A549 treated with CORT108297 at 1 μM for 4 hours (cell line): ENCODE measurements at places on chromosomes 7 and 10. TPM values are rescaled to one million over a fixed set of nuclear protein-coding genes. Genes with fewer than 3 reads are reported as not detected.

The CABCOCO1 gene
- total RNA-seq = 0.11 to 0.86 TPM (median 0.30 TPM) in 5 replicates

The HKDC1 gene
- 12.8 to 19.1 TPM (median 15.2 TPM) in 5 replicates for total RNA-seq

The HOXA6 gene
- total RNA-seq = 1.5 to 2.2 TPM (median 1.8 TPM) in 5 replicates

The BRI3 gene
- total RNA-seq = 101 to 195 TPM (median 162 TPM) in 5 replicates

The NUTM2E gene
- 0.27 to 0.53 TPM (median 0.36 TPM) in 5 replicates for total RNA-seq

The TRIM50 gene
- total RNA-seq = not detected in 5 replicates

The STEAP2 gene
- total RNA-seq = 3.4 to 4.7 TPM (median 4.4 TPM) in 5 replicates

The VTI1A gene
- 10.6 to 15.5 TPM (median 13.0 TPM) in 5 replicates for total RNA-seq

The FAM237B gene
- total RNA-seq = not detected in 5 replicates

The NME8 gene
- total RNA-seq = not detected in 5 replicates

The TMEM196 gene
- not detected in 5 replicates for total RNA-seq

The BZW2 gene
- 90.6 to 103 TPM (median 93.0 TPM) in 5 replicates for total RNA-seq

The RAB11FIP2 gene
- total RNA-seq = 6.2 to 8.6 TPM (median 7.7 TPM) in 5 replicates

The SIRT1 gene
- total RNA-seq = 22.2 to 32.7 TPM (median 24.5 TPM) in 5 replicates

The ELFN1 gene
- 0.35 to 0.48 TPM (median 0.37 TPM) in 5 replicates for total RNA-seq

The NUDT5 gene
- 124 to 167 TPM (median 132 TPM) in 5 replicates for total RNA-seq

The TYW1B gene
- 2.6 to 3.0 TPM (median 2.7 TPM) in 5 replicates for total RNA-seq

The OR2A5 gene
- total RNA-seq = not detected in 5 replicates

The MYOF gene
- 175 to 250 TPM (median 213 TPM) in 5 replicates for total RNA-seq

The SP8 gene
- total RNA-seq = not detected in 5 replicates

The ZPBP gene
- total RNA-seq = not detected in 5 replicates

The AGBL3 gene
- total RNA-seq = 0.93 to 1.1 TPM (median 1.0 TPM) in 5 replicates

The MACC1 gene
- total RNA-seq = not detected in 5 replicates

The LBX1 gene
- total RNA-seq = not detected in 5 replicates

The HIP1 gene
- 14.0 to 20.4 TPM (median 19.3 TPM) in 5 replicates for total RNA-seq

The GHRHR gene
- not detected in 5 replicates for total RNA-seq

The WEE2 gene
- total RNA-seq = 0.03 TPM in 1 of 5 replicates, not detected in the others

The STAG3 gene
- 0.18 to 0.23 TPM (median 0.22 TPM) in 5 replicates for total RNA-seq

The COL28A1 gene
- total RNA-seq = 0.42 to 0.75 TPM (median 0.58 TPM) in 5 replicates

The MRPL32 gene
- 69.0 to 80.0 TPM (median 75.0 TPM) in 5 replicates for total RNA-seq

The ARHGEF35 gene
- 0.20 to 0.42 TPM (median 0.28 TPM) in 5 replicates for total RNA-seq

The XRCC2 gene
- 3.7 to 6.3 TPM (median 5.4 TPM) in 5 replicates for total RNA-seq

The MUC12 gene
- 15.1 to 20.6 TPM (median 20.0 TPM) in 5 replicates for total RNA-seq

The ACSL5 gene
- total RNA-seq = 0.08 to 0.23 TPM (median 0.12 TPM) in 5 replicates

The KLLN gene
- total RNA-seq = 0.43 to 0.66 TPM (median 0.52 TPM) in 5 replicates

The NKX1-2 gene
- 0.02 to 0.10 TPM in 2 of 5 replicates, not detected in the others for total RNA-seq

The LRRN3 gene
- 0.03 to 0.09 TPM (median 0.05 TPM) in 4 of 5 replicates, not detected in the other for total RNA-seq

The VAX1 gene
- 1.0 to 1.9 TPM (median 1.6 TPM) in 5 replicates for total RNA-seq

The OPN1SW gene
- not detected in 5 replicates for total RNA-seq

The FUOM gene
- 12.2 to 17.4 TPM (median 16.2 TPM) in 5 replicates for total RNA-seq

The PIP gene
- 0.15 to 0.38 TPM (median 0.18 TPM) in 3 of 5 replicates, not detected in the others for total RNA-seq

The DLG5 gene
- total RNA-seq = 28.1 to 35.4 TPM (median 31.7 TPM) in 5 replicates

The COBL gene
- total RNA-seq = 4.2 to 4.6 TPM (median 4.5 TPM) in 5 replicates

The HPSE2 gene
- not detected in 5 replicates for total RNA-seq

The CDC14C gene
- not detected in 5 replicates for total RNA-seq
